ENCODE measurements at places on chromosomes 13 and 19.

DNA sequence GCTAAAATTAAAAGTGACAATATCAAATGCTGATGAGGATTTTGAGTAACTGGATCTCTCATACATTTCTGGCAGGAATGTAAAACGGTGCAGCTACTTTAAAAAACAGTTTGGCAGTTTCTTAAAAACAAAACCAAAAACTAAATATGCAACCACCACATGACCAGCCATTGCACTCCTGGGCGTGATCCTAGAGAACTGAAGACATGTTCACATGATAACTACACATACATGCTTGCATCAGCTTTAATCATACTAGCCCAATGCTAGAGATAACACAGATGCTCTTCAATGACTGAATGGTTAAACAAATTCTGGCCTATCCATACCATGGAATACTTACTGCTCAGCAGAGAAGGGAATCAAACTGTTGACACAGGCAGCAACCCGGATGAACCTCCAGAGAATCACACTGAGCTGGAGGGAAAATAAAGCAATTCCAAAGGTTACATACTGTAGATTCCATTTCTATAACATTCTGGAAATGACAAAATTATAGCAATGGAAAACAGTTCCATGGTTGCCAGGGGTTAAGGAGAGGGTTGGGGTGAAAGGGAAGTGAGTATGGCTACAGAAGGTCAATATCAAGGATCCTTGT, 25.5 kb upstream of the NAXD start:
- H3K4me1 ChIP-seq: no peaks in the 10 kb centered on the region
- no peaks in the 10 kb centered on the region for H3K36me3 ChIP-seq
- no peak overlapping the region for H3K27ac ChIP-seq
- DNase-seq: no peak
- H3K27me3 ChIP-seq: no peaks in the 10 kb centered on the region
- no peak overlapping the region for H3K4me3 ChIP-seq

- H3K36me3 ChIP-seq: no peaks in the 10 kb centered on the region
- no peak overlapping the region for H3K27ac ChIP-seq
- H3K27me3 ChIP-seq: no peaks in the 10 kb centered on the region
- no peak for DNase-seq
Observed at GRCh38 chr19:46825731-46826055, 25.0 kb downstream of the AP2S1 start.

GRCh38 chr13:40974460-40975407, 44.4 kb downstream of the ELF1 start:
- no peaks in the 10 kb centered on the region for H3K36me3 ChIP-seq
- DNase-seq: peak; percentile 55
- H3K27ac ChIP-seq: peak overlapping the region; percentile 69
- peaks cover 32% of the 10 kb centered on the region for H3K4me1 ChIP-seq
- no peaks in the 10 kb centered on the region for H3K27me3 ChIP-seq

DNA sequence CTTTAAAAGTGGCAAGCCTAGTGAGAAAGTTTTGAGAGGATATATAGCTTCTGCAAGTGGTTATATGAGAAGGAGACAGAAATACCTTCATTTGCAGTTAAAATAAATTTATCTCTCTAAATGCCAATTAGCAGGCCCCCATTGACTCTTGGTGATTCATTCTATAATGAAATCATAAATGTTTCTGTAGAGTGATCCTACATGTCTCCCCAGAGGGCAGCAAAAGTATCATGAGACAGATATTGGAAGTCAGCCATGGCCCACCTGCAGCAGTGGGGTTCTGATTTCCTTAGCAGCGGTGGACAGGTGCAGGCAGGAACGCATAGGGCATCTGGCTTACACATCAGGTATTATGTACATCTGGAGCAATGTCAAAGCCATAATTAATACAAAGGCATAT, 385.4 kb upstream of the SLC10A2 start:
- no peaks in the 10 kb centered on the region for H3K27me3 ChIP-seq
- no peaks in the 10 kb centered on the region for H3K4me1 ChIP-seq
- no peak overlapping the region for H3K27ac ChIP-seq
- no peak overlapping the region for H3K4me3 ChIP-seq

DNA sequence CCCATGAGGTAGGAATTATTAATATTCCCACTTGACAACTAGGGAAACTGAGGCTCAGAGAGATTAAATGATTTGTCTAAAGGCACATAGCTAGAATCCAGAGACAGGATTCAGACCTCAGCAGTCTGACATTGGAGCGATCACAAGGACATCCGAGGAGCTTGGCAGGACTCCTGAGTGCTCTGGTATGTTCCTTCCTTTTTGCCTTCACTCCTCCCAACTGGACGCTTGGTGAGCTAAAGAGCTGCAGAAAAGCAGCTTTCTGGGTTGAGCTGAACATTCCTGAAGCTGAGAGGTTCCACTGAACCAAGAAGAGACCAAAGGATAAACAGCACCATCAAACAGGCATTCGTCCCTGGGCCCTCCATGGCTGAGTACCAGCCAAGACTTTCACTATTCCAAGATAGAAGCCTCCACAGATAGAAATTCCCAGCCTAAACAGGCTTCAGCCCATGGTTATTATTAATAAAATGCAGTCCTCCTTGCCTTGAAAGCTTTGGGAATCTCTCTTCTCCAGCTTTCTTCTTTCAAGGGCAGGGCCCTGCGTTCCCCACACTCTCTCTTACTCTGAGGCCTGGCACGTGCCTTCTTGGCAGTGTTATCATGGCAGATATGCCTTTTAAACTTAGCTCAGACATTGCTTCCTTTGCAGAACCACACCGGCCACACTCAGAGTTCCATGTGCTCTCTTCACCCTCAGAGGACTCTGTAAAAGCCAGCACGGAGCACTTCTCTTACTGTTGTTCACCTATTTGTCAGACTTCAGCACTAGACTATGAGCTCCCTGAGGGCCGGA, 97.1 kb downstream of the CYSLTR2 start:
- no peaks in the 10 kb centered on the region for H3K4me1 ChIP-seq
- H3K4me3 ChIP-seq: no peak overlapping the region
- H3K27me3 ChIP-seq: no peaks in the 10 kb centered on the region
- H3K36me3 ChIP-seq: no peaks in the 10 kb centered on the region

- peak overlapping the region; percentile 97 for H3K4me3 ChIP-seq
- no peak overlapping the region for H3K27ac ChIP-seq
- H3K4me1 ChIP-seq: peaks cover 3% of the 10 kb centered on the region
- H3K27me3 ChIP-seq: no peaks in the 10 kb centered on the region
- H3K36me3 ChIP-seq: no peaks in the 10 kb centered on the region
- peak; percentile 41 for DNase-seq
Observed at GRCh38 chr19:10701955-10702525, 801 bp downstream of the QTRT1 start.

DNA sequence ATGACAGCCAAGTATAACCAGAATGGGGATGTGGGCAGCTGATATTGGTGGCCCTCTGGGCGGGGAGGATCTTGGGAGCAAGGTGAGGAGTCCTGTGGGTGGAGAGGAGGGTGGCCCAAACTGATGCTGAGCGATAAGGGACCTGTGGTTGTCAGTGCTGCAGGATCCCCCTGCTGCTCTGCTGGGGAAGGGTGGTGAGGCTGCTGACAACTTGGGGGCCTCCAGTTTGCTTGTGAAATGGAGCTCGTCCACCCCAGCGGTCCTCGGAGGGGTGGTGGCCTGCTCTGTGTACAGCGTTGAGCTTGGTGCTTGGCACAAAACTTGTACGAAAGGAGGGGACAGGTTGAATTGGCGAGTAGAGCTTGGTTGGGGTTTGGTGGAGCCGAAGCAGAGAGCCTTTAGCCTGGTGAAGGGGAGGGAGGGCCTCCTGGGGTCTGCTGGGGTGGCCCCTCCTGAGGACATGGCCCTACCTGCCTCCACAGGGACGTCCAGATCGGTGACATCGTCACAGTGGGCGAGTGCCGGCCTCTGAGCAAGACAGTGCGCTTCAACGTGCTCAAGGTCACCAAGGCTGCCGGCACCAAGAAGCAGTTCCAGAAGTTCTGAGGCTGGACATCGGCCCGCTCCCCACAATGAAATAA, 2.9 kb downstream of the RPS11 start:
- no peaks in the 10 kb centered on the region for H3K27me3 ChIP-seq
- peaks cover 7% of the 10 kb centered on the region for H3K36me3 ChIP-seq
- peak overlapping the region; percentile 19 for H3K4me3 ChIP-seq
- no peak for DNase-seq
- peak overlapping the region; percentile 49 for H3K27ac ChIP-seq

GRCh38 chr13:87131611-87132010, 539.6 kb upstream of the SLITRK5 start:
- H3K27me3 ChIP-seq: no peaks in the 10 kb centered on the region
- H3K27ac ChIP-seq: no peak overlapping the region
- no peak for DNase-seq
- H3K36me3 ChIP-seq: no peaks in the 10 kb centered on the region

- peak; percentile 79 for DNase-seq
- H3K4me1 ChIP-seq: peaks cover 16% of the 10 kb centered on the region
- H3K27ac ChIP-seq: peak overlapping the region; percentile 54
- H3K4me3 ChIP-seq: peak overlapping the region; percentile 42
- H3K36me3 ChIP-seq: no peaks in the 10 kb centered on the region
Observed at GRCh38 chr19:48624791-48625723, 5.8 kb downstream of the SPHK2 start.

DNA sequence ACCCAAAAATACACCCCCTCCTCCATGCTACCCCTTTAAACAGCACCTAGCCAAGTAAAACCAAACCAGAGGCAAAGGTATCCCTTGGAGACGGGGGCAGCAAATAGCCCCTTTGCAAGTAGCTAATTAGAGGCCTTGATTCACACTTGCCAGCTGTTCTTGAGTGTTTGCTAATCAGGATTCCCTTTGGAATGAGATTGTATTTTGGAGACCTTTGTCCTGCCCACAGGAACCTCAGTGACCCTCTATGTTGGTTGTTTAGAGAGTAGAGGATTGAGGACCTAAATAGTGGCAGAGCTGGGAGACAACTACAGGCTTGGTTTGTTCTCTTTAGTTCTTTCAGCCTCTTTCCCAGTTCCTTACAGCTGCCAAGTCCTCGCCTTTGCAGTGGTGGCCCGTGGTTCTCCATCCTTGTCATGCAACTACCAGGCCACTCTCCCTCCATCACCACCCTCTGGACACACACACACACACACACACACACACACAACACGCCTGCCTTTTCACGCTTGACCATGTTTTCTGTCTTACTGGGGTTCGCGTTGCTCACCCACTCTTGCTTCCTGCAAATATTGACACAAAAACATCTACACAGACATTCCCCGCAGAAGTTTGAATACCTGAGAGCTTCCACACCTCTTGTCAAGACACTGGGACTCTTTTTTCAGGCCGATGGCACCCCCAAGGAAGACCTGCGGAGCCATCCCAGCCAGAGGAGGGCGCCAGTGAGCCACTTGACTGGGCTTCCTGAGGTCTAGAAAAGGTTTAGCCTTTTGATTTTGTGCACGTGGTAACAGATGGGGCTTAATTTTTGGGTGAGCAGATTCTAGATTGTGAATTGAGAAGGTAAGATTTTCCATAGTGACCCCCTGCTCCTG, 80.0 kb upstream of the GPR183 start:
- H3K27ac ChIP-seq: no peak overlapping the region
- no peaks in the 10 kb centered on the region for H3K36me3 ChIP-seq
- H3K4me3 ChIP-seq: no peak overlapping the region
- peak; percentile 70 for DNase-seq
- H3K4me1 ChIP-seq: no peaks in the 10 kb centered on the region

DNA sequence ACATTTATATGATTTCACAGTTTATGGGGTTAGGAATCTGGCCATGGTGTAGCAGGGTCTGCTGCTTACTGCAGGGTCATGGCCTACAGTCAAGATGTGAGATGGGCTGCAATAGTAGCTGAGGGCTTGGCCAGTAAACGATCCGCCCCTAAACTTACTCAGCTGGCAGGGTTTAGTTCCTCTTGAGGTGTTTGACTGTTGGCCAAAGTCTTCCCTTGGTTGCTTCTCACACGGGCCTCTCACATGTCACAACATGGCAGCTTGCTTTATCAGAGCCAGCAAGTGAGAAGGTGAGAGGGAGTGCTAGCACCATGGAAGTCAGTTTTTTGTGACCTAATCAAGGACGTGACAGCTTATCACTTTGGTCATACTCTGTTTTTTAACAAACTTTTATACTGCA, 77.1 kb downstream of the DNAJC3 start:
- no peak for DNase-seq
- no peak overlapping the region for H3K27ac ChIP-seq
- H3K4me1 ChIP-seq: no peaks in the 10 kb centered on the region
- no peak overlapping the region for H3K4me3 ChIP-seq

- H3K27ac ChIP-seq: no peak overlapping the region
- no peaks in the 10 kb centered on the region for H3K36me3 ChIP-seq
- H3K4me3 ChIP-seq: no peak overlapping the region
Observed at GRCh38 chr13:44052780-44053184, 173.1 kb downstream of the LACC1 start.

Measured in colonic mucosa (tissue), 4 donors.